ENCODE measurements at places on chromosomes 11 and 22. TPM values are rescaled to one million over a fixed set of nuclear protein-coding genes. Genes with fewer than 3 reads are reported as not detected.

ABTB2 gene
- 11.1 TPM for total RNA-seq

- no peak for DNase-seq
- no peak overlapping the region for H3K4me3 ChIP-seq
- no peak overlapping the region for H3K27ac ChIP-seq
- H3K27me3 ChIP-seq: no peaks in the 10 kb centered on the region
Observed at GRCh38 chr11:123434262-123434661, 4.2 kb downstream of the GRAMD1B start.

- no peaks in the 10 kb centered on the region for H3K36me3 ChIP-seq
- no peaks in the 10 kb centered on the region for H3K4me1 ChIP-seq
- H3K27ac ChIP-seq: no peak overlapping the region
- H3K4me3 ChIP-seq: no peak overlapping the region
- DNase-seq: no peak
Observed at GRCh38 chr11:125072961-125073590, 10.0 kb downstream of the SLC37A2 start.

RGL4 gene
- total RNA-seq: 0.45 TPM

GAL3ST1 gene
- 18.8 TPM for total RNA-seq

- H3K4me1 ChIP-seq: no peaks in the 10 kb centered on the region
- H3K27me3 ChIP-seq: no peaks in the 10 kb centered on the region
- H3K27ac ChIP-seq: no peak overlapping the region
- no peak for DNase-seq
Observed at GRCh38 chr22:22865311-22866072, 22.1 kb upstream of the IGLL5 start.

ZC3H12C gene
- total RNA-seq: 9.2 TPM

TMPRSS5 gene
- 0.59 TPM for total RNA-seq

- H3K4me3 ChIP-seq: no peak overlapping the region
- H3K27me3 ChIP-seq: no peaks in the 10 kb centered on the region
- H3K4me1 ChIP-seq: peaks cover 4% of the 10 kb centered on the region
Observed at GRCh38 chr11:7609015-7609414, 64.3 kb downstream of the CYB5R2 start.

CRYBB3 gene
- 0.48 TPM for total RNA-seq

DNA sequence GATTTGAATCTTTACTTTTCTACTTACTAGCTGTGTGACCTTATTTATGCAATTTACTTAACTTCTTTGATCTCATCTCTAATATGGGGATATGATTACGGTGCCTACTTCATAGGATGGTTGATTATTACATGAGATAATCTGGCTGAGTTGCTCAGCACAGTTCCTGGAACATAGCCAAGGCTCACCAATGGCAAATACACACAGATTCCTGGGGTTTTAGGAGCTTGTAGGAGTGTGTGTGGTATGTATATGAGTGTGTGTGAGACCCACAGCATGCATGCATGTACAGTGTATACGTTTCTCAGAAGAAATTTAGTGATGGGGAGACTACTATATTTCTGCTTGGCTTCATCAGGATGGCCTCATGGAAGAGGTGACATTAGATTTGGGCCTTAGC is 256.9 kb downstream of the KIRREL3 start:
- H3K27me3 ChIP-seq: no peaks in the 10 kb centered on the region

MRGPRE gene
- not detected for total RNA-seq

DNA sequence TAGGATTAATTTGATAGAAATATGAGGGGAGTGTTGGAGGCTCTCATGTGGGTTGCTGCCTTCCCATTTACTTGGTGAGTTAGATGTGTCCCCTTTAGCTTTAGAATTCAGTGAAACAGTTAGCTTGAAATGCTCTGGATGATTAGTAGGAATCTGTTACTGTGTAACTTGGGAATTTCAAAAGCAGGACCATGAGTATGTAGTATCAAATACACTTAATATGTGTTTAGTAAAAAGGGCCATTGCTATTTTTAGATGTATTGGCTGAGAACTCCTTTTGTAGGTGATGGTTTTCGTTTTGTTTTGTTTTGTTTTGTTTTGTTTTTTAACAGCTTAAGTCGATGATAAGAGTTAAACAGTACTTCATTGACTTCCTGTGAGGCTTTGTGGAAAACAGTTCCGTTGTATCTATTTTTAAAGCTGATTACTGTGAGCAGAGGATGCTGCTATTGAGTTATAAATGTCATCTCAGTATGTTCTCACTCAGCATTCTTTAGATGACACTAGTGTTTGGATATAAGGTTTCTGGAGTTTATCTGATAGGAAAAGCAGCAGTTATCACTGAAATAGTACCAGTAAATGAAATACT is 53.5 kb downstream of the MCAM start:
- H3K36me3 ChIP-seq: no peaks in the 10 kb centered on the region
- H3K27me3 ChIP-seq: no peaks in the 10 kb centered on the region
- H3K4me3 ChIP-seq: no peak overlapping the region
- no peak for DNase-seq
- H3K4me1 ChIP-seq: no peaks in the 10 kb centered on the region

GRCh38 chr11:4495487-4495886 is 13.0 kb downstream of the OR52K1 start:
- H3K4me3 ChIP-seq: no peak overlapping the region
- no peaks in the 10 kb centered on the region for H3K4me1 ChIP-seq
- H3K27ac ChIP-seq: no peak overlapping the region

OR8G1 gene
- not detected for total RNA-seq

GRCh38 chr11:101881586-101881985 is 33.2 kb upstream of the CEP126 start:
- H3K36me3 ChIP-seq: no peaks in the 10 kb centered on the region
- DNase-seq: no peak
- no peaks in the 10 kb centered on the region for H3K27me3 ChIP-seq
- no peaks in the 10 kb centered on the region for H3K4me1 ChIP-seq

GRCh38 chr11:124669193-124669592 is 4.3 kb downstream of the SIAE start:
- no peaks in the 10 kb centered on the region for H3K4me1 ChIP-seq
- H3K27me3 ChIP-seq: no peaks in the 10 kb centered on the region
- DNase-seq: peak; percentile 71
- H3K4me3 ChIP-seq: no peak overlapping the region
- no peaks in the 10 kb centered on the region for H3K36me3 ChIP-seq

TMPRSS6 gene
- total RNA-seq: 1.5 TPM

GRCh38 chr11:71247551-71248250 is 4.7 kb downstream of the SHANK2 start:
- no peaks in the 10 kb centered on the region for H3K36me3 ChIP-seq
- no peak for DNase-seq
- H3K4me3 ChIP-seq: no peak overlapping the region
- no peak overlapping the region for H3K27ac ChIP-seq

DNA sequence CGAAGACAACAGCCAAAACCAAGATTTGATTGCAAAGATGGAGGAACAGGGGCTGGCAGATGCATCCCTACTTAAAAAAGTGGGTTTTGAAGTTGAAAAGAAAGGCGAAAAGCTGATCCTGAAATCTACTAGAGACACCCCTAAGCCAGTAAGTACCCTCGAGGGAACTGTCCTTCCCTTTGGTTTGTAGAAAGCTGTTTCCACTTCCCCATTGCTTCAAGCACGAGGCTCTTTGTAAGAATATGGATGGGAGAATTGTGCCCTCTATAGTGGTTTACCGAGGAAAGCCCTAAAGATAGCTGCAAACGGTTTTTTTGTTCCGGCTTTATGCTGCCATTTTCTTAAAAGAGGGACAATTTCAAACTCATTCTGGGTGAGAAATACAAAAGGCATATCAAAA is 133.9 kb downstream of the WNT7B start:
- no peak overlapping the region for H3K27ac ChIP-seq
- H3K4me3 ChIP-seq: no peak overlapping the region
- H3K36me3 ChIP-seq: no peaks in the 10 kb centered on the region
- H3K27me3 ChIP-seq: no peaks in the 10 kb centered on the region

CNTF gene
- total RNA-seq: 2.1 TPM

- H3K27me3 ChIP-seq: no peaks in the 10 kb centered on the region
- H3K36me3 ChIP-seq: no peaks in the 10 kb centered on the region
- H3K4me1 ChIP-seq: peaks cover 5% of the 10 kb centered on the region
Observed at GRCh38 chr11:124724979-124725718, 14.6 kb upstream of the NRGN start.

DNA sequence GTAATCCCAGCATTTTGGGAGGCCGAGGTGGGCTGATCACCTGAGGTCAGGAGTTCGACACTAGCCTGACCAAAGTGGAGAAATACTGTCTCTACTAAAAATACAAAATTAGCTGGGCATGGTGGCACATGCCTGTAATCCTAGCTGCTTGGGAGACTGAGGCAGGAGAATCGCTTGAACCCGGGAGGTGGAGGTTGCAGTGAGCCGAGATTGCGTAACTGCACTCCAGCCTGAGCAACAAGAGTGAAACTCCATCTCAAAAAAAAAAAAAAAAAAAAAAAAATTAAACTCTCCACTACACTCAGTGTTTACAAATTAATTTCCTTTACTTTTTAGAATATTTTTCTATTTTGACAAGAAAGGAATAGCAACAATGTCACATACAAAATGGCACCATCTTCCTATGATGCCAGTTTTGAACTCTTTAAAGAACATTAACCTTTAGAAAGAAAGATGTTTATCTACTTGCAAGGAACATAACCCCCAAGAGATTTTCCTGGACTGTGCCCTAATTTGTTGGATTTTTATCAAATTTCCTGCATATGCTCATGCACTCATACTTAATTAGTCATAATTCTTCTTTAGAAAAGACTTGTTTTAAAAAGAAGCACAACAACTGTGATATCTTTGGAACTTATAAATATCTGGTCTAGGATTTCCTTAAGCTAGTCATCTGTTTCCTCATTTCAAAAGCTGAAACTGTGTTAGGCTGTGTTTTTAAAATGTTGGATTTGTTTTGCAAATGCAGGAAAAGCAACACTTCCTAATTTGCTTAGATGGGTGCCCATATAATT is 22.6 kb upstream of the HIPK3 start:
- no peak overlapping the region for H3K27ac ChIP-seq
- no peak overlapping the region for H3K4me3 ChIP-seq

GRCh38 chr11:43589601-43590250 is 90.8 kb upstream of the HSD17B12 start:
- DNase-seq: no peak
- H3K4me1 ChIP-seq: no peaks in the 10 kb centered on the region
- H3K27me3 ChIP-seq: no peaks in the 10 kb centered on the region

RIMBP3C gene
- total RNA-seq: not detected

- no peak overlapping the region for H3K27ac ChIP-seq
- H3K4me1 ChIP-seq: no peaks in the 10 kb centered on the region
- no peak for DNase-seq
- H3K4me3 ChIP-seq: no peak overlapping the region
Observed at GRCh38 chr11:59953463-59954218, 10.2 kb upstream of the OOSP4A start.

DNA sequence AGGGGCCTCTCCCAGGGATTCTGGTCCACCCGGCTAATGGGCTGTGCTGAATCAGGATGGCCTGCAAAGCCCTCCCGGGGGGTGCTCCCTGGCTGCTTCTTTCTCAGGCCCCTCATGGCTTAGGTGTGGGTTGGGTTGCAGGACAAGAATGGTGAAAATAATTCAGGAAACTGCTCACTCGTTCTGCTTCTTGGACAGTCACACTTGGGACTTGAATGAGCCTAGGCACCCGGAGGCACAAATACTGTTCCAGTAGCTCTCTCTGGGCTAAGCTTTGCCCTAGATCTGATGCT is 83.2 kb downstream of the TRIM29 start:
- no peaks in the 10 kb centered on the region for H3K4me1 ChIP-seq
- DNase-seq: no peak
- no peaks in the 10 kb centered on the region for H3K36me3 ChIP-seq
- H3K27ac ChIP-seq: no peak overlapping the region
- H3K27me3 ChIP-seq: no peaks in the 10 kb centered on the region
- H3K4me3 ChIP-seq: no peak overlapping the region

GUCY1A2 gene
- total RNA-seq: 0.77 TPM

SMC1B gene
- total RNA-seq: 0.15 TPM

TMEM151A gene
- 0.47 TPM for total RNA-seq

ANO5 gene
- 8.2 TPM for total RNA-seq

CLMP gene
- total RNA-seq: 13.2 TPM

PRG3 gene
- not detected for total RNA-seq

DNA sequence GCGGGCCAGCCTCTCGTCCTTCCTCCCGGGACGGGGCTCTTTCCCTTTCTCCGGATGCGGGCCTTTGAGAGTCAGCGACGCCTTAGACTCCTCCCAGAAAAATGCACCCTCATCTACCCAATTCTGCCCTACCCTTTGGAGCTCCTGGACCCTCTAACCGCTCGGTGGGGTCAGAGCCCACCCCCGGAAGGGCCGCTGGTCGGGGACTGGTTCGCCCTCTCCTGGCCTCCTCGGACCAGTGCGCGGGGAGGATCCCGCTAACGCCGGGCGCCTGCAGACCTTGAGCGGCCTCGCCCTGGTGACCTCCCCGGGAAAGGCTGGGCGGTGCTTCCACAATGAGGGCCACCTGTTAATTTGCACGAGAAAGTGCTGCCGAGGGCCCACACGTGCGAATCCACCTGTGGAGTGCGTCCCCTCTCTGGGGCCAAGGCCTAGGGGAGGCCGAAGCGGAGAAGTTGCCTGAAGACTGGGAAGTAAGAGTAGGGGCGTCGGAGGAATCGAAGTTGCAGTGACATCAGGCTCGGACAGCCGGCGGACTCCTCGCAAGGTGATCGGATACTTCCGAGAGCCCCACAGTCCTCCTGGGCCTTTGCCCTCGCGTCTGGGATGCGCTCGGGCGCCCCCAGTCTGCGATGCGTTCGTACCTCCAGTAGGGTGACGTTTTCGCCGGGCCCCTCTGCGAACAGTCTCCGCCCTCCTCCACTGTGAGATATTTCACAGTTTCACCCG is 61.5 kb downstream of the ENDOD1 start:
- peaks cover 3% of the 10 kb centered on the region for H3K4me1 ChIP-seq
- H3K27me3 ChIP-seq: no peaks in the 10 kb centered on the region
- peak overlapping the region; percentile 92 for H3K27ac ChIP-seq

GRCh38 chr11:5280582-5281102 is 10.9 kb upstream of the HBE1 start:
- no peaks in the 10 kb centered on the region for H3K36me3 ChIP-seq
- peak; percentile 21 for DNase-seq
- no peaks in the 10 kb centered on the region for H3K4me1 ChIP-seq
- no peaks in the 10 kb centered on the region for H3K27me3 ChIP-seq
- H3K27ac ChIP-seq: no peak overlapping the region

MS4A6E gene
- not detected for total RNA-seq

DNA sequence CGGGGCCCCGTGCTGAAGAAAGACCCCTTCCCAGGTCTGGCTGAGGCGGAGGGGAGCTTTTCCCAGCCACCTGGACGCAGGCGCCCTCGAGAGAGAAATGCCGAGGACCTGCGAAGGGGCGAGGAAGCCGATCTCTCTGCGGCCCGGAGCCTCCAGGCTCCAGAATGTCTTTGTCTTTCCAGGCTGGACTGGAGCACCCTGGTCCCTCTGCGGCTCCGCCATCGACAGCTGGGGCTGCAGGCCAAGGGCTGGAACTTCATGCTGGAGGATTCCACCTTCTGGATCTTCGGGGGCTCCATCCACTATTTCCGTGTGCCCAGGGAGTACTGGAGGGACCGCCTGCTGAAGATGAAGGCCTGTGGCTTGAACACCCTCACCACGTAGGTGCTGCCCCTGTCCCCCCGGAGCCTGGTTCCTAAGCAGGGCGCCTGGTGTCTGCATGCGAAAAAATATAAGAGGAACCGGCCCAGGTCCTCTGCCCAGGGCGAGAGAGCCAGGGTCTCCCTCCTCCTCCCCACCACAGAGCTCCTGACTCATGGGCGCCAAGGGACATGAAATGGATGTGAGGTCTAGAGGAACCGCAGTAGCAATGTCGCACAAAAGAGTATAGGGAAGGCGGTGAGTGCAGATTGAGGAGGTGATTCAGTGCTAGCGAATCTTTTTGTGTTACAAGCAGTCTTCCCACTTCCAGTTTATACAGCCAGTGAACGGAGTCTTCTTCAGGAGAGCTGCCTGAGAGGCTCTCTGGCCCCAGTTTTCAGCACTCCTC is 11.0 kb downstream of the GLB1L2 start:
- DNase-seq: no peak
- H3K36me3 ChIP-seq: no peaks in the 10 kb centered on the region
- no peaks in the 10 kb centered on the region for H3K4me1 ChIP-seq
- H3K27me3 ChIP-seq: no peaks in the 10 kb centered on the region
- no peak overlapping the region for H3K27ac ChIP-seq

PRSS23 gene
- 46.4 TPM for total RNA-seq

FAM83F gene
- 38.3 TPM for total RNA-seq

CTTN gene
- total RNA-seq: 249 TPM
